A549 treated with ZK216348 at 1 μM for 4 hours (cell line): ENCODE measurements at places on chromosomes 1 and 21. TPM values are rescaled to one million over a fixed set of nuclear protein-coding genes. Genes with fewer than 3 reads are reported as not detected.

The ADCY10 gene
- 0.02 to 0.40 TPM (median 0.25 TPM) in 4 of 5 replicates, not detected in the other for total RNA-seq

The TSSK3 gene
- 0.25 TPM in 1 of 5 replicates, not detected in the others for total RNA-seq

The PRELP gene
- total RNA-seq: not detected in 5 replicates

The NHLH1 gene
- total RNA-seq: 0.34 to 0.79 TPM (median 0.47 TPM) in 5 replicates

The KRTAP22-1 gene
- not detected in 5 replicates for total RNA-seq

The HLX gene
- 3.9 to 6.2 TPM (median 5.3 TPM) in 5 replicates for total RNA-seq

The OR2L5 gene
- not detected in 5 replicates for total RNA-seq

The RNF186 gene
- not detected in 5 replicates for total RNA-seq

The S100A8 gene
- not detected in 5 replicates for total RNA-seq

The TFF2 gene
- total RNA-seq: not detected in 5 replicates

The PCP4 gene
- total RNA-seq: not detected in 5 replicates

The RAB42 gene
- 2.0 to 4.0 TPM (median 3.0 TPM) in 5 replicates for total RNA-seq

The HES4 gene
- total RNA-seq: 20.9 to 80.4 TPM (median 64.7 TPM) in 5 replicates

The HTR6 gene
- total RNA-seq: 0.18 to 0.24 TPM (median 0.22 TPM) in 3 of 5 replicates, not detected in the others

The SDHC gene
- 236 to 252 TPM (median 244 TPM) in 5 replicates for total RNA-seq

The C2CD4D gene
- total RNA-seq: not detected in 5 replicates

The PGLYRP3 gene
- not detected in 5 replicates for total RNA-seq

The RAB29 gene
- 9.8 to 11.7 TPM (median 10.6 TPM) in 5 replicates for total RNA-seq

The CD164L2 gene
- total RNA-seq: not detected in 5 replicates

The LCE6A gene
- total RNA-seq: not detected in 5 replicates

The ANKRD34A gene
- total RNA-seq: 0.11 to 0.36 TPM (median 0.20 TPM) in 5 replicates

The KRTAP22-2 gene
- total RNA-seq: not detected in 5 replicates

The RBBP5 gene
- 10.8 to 13.6 TPM (median 11.9 TPM) in 5 replicates for total RNA-seq

The BCAR3 gene
- total RNA-seq: 68.9 to 77.0 TPM (median 75.3 TPM) in 5 replicates

The KRTAP13-2 gene
- total RNA-seq: not detected in 5 replicates

The S100B gene
- not detected in 5 replicates for total RNA-seq

The LDLRAD1 gene
- not detected in 5 replicates for total RNA-seq

The GBP3 gene
- 1.1 to 2.2 TPM (median 1.5 TPM) in 5 replicates for total RNA-seq

The HSD3B1 gene
- total RNA-seq: not detected in 5 replicates

The ECM1 gene
- 1.7 to 2.1 TPM (median 1.8 TPM) in 5 replicates for total RNA-seq

The KCNN3 gene
- total RNA-seq: 0.01 to 0.09 TPM (median 0.07 TPM) in 4 of 5 replicates, not detected in the other
